ENCODE measurements at places on chromosomes 2 and 18. TPM values are rescaled to one million over a fixed set of nuclear protein-coding genes. Genes with fewer than 3 reads are reported as not detected.

ROCK1 gene
- 59.4 TPM for total RNA-seq

UBE2F gene
- total RNA-seq: 64.5 TPM

COL6A3 gene
- 13.6 TPM for total RNA-seq

PLEKHH2 gene
- total RNA-seq: 8.6 TPM

CPO gene
- total RNA-seq: not detected

RNF144A gene
- total RNA-seq: 57.5 TPM

ABHD1 gene
- 0.43 TPM for total RNA-seq

WDSUB1 gene
- total RNA-seq: 10.3 TPM

POTEI gene
- total RNA-seq: not detected

ATP5MC3 gene
- 414 TPM for total RNA-seq

ANKRD29 gene
- total RNA-seq: not detected

HOXD12 gene
- total RNA-seq: not detected

KHK gene
- total RNA-seq: 10.6 TPM

MC4R gene
- not detected for total RNA-seq

INHBB gene
- not detected for total RNA-seq

TMEM178A gene
- total RNA-seq: 0.86 TPM

FMNL2 gene
- total RNA-seq: 0.34 TPM

KLF7 gene
- 26.8 TPM for total RNA-seq

AGXT gene
- not detected for total RNA-seq

C2orf72 gene
- 5.7 TPM for total RNA-seq

All from activated naive CD4-positive, alpha-beta T cell treated with anti-CD3 and anti-CD28 coated beads, Interleukin-2, amount 50 U/mL, for 72 hours (primary cell).